Cardiac muscle cell (in vitro differentiated cells and primary cell): ENCODE measurements at places on chromosomes 3 and 15.

GRCh38 chr3:152621006-152621868 is 213.7 kb upstream of the P2RY1 start:
- DNase-seq = no peak

DNA sequence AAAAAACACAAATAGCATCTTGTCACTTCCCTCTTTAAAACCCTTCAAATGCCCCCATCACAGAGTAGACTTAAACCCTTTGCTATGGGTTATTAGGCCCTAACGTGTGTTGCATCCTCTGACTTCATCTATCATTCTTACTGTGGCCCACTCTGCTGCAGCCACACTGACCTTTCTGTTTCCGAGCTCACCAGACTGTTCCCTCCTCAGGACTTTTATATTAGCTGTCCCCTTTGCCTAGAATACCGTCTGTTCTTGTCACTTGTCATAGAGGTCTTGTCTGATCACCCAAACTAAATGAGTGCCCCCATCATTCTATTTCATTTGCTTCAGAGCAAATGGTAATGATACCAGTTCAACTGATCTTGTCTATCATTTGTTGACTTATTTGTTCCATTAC is 877 bp upstream of the FEM1B start:
- DNase-seq = no peak

DNA sequence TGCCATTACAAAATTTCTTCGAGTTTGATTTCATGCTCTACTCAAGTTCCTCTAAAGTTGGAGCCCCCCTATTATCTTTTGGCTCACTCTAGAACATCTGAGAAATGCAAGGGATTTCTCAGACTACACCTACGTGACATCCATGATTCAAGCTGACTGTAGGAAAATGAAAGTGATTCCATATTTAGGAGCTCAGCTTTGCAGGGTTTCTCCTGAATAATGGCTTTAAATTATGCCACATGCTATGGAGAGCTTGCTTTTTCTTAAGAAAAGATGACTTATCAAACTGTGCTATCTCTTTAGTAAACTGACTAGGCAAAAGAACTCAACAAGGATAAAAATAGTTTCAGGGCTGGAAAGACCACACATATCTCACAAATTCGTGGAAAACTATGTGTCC is 292.1 kb downstream of the LSAMP start:
- DNase-seq = no peak

GRCh38 chr3:50238549-50239026 is 2.6 kb downstream of the GNAI2 start:
- DNase-seq = no peak

- DNase-seq = peak; percentile 21
These were observed 180.8 kb downstream of the KCNAB1 start for GRCh38 chr3:156300929-156301840.

- no peak for DNase-seq
These were observed 894.9 kb downstream of the DIPK2A start for GRCh38 chr3:144866476-144866875.

GRCh38 chr3:103393395-103394186 is 958.8 kb downstream of the ZPLD1 start:
- DNase-seq = no peak

DNA sequence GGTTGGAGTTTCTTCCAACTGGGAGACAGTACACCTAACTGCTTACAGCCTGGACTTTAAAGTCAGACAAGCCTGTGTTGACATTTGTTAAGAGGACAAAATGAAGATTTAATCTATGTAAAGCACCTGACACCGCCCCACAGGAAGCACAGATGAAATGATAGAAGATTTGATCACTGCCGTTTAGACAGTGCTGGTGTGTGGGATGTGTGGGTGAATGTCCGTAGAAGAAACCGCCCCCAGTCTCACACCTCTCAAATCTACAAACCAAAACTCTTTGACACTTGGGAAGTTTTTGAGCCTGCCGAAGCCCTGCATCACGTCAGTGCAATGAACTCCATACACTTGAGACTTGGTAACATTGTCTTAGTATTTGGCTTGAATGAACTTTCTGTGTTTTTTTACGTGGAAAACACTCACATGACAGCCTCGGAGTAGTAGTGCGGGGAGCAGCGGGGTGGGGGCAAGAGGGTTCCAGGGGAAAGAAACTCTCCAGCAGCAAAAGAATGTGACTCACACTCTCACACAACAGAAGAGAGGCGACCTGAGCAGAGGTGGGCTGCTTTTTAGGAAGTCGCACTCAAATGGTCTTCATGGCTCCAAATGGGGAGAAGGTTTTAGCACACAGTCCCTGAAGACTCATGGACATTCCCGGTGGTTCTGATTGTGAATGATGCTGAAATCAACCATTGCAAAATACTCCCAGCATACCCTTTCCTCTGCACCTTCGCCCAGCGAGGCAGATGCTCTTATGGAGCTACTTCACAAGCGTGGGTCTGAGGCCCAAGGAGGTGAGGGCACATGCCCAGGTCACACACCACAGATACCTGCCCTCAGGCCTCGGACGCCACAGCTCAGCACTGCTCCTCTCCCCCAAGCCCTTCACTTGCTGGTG is 79.2 kb downstream of the SRGAP3 start:
- no peak for DNase-seq

- no peak for DNase-seq
These were observed 57.5 kb downstream of the CACNA2D2 start for GRCh38 chr3:50445919-50446318.

DNA sequence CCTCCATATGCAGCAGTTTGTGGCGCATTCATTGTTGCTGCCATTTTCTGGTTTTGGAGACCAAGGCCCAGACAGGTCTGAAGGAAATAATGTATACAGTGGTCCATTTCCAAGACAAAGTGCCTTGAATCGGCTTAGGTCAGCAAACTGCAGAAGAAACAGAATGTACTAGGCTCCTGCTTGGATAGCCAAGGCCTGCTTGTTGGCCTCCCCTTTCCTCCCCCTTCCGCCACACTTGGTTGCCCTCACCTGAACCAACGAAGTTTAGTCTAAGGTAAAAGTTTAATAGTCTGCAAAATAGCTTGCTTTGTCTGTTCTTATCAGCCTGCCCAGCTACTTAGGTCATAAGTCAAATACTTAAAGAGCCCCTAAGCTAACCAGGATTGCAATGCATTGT is 12.0 kb upstream of the RTP3 start:
- DNase-seq = no peak

DNA sequence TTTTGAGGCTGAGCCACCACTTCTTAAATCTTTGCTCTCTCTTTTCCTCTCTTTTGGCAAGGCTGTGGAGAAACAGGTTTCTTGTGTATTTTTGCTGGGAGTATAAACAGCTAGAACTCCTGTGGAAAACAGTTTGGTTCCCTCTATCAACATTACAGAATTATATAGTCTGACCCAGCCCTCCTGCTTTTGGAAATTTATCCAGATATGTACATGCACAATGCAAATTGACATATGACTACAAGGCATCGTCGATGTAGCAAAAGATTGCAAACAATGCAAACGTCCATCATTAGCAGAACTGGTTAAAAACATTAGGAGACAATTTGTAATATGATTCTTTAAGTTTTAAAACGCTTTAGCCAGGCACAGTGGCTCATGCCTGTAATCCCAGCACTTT is 12.5 kb upstream of the MYO1E start:
- DNase-seq = no peak

- peak; percentile 72 for DNase-seq
These were observed 624 bp downstream of the AKAP13 start for GRCh38 chr15:85380812-85381642.

DNA sequence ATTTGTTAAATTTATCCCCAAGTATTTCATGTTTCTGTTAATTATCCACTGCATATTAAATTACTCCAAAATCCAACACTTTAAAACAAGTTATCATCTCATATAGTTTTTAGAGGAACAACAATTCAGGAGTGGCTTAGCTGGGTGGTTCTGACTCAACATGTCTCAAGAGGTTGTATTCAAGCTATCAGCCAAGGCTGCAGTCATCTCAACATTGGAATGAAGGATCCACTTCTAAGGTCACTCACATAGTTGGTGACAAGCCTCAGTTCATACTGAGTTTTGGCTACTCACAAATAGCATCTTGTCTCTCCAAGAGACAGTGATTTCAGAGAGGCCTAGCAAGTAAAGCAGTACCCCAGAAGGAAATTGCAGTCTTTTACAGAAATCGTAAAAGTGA is 134.7 kb downstream of the NR2E3 start:
- DNase-seq = no peak

GRCh38 chr3:15693355-15693754 is 91.8 kb downstream of the BTD start:
- peak; percentile 25 for DNase-seq

GRCh38 chr3:13088028-13089006 is 15.1 kb upstream of the IQSEC1 start:
- DNase-seq = no peak

- no peak for DNase-seq
These were observed 239.9 kb downstream of the TLE3 start for GRCh38 chr15:69857686-69858391.

DNA sequence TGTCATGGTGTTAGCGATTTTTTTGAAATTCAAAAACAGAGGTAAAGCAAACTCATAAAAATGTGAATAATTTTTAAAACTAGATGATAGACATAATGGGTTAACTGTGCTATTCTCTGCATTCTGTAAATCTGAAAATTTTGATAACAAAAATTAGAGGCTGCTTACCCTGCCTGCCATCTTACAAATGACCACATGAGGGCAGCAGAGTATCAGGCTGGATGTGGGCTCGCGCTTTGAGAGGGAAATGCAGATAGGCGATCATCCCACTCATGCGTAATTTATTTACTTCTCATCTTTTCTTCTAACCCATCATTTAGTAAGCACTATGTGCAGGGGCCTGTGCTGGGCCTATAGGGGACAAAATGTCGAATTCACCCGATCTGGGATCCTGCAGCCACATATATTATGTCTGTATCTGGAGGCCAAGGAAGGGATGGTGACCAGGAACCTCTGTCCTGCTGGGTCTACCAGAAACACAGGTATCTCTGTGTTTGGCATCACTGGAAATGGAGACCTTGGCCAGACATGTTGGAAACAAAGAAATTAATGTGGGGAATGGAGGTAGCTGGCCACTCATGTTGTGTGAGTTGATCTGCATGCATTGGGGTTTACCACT is 7.8 kb upstream of the RAD18 start:
- DNase-seq = peak; percentile 62

GRCh38 chr15:31102374-31103342 is 1.1 kb upstream of the TRPM1 start:
- no peak for DNase-seq

DNA sequence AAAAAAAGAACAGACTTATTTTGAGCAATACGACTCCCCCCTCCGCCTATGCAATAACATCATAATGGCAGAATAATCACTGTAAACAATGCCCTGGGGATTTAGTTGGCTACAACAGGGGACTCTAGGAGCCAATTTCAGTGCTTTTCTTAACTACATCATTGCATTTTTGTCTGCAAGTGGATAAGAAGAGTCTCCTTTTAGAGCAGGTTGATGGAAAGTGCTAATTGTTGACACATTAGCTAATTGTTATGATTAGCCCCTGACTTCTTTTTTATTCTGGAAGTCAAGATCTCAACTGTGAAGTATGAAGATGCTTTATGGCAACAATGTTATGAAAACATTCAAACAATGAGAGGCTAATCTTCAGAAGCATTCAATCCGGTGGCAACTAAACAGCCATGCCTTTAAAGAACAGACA is 121.2 kb downstream of the MECOM start:
- DNase-seq = peak; percentile 74

DNA sequence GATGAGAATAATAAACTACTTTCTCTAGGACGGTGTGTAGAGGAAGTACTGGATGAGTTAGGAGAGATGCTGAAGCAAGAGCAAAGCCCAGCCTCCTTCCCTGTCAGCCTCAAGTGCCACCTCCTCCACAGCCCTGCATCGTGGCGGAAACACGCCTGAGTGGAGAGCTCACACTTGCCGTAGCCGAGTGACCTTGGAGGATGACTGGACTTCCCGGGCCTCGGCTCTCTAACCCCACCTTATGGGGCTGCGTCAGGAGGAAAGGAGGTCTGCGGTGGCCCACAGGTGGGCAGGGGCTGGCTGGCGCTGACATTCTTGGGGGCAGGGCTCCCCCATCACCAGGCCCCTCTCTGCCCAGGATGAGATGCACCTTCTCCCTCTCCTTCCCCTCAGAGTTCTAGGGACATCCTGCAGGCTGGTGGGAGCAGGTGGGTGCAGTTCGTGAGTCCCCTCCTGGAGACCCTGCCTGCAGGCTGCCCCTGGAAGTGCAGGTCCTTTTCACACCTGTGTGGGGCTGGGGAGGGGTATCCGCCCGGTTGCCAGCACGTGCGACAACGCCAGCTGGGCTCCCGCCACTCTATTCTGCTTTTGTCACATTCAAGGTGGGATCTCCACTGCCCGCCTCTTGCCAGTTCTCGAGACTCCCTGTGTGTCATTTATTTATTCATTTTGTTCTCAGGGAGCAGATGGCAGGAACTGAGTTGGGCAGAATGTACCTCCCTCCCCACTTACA is 175.2 kb downstream of the MEGF11 start:
- DNase-seq = peak; percentile 27

GRCh38 chr15:69740684-69741083 is 288.1 kb downstream of the RPLP1 start:
- DNase-seq = no peak

DNA sequence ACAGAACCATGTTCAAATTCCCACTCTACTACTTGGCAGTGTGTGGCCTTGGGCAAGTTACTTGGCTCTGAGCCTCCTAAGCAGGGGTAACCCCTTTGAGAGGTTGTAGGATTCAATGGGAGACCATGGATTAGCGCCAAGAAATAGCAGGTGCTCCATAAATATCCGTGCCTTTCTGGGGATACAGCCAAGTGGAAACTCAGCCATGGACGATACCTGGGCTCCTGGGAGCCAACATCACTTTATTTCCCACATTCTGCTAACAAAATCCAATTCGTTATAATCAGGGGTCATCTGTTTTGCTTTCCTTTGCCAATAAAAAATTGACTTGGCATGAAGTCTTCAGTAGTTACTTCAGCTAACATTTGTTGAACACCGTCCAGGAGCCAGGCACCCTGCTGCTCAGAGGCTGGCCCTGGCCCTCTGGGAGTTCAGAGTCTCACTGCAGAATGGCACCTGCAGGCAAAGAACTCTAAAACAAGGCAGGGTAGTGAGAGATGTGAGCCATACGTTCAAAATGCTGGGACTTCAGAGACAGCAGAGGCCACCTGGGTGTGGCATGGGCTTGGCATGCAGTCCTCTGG is 42.3 kb downstream of the ZDHHC19 start:
- DNase-seq = no peak

DNA sequence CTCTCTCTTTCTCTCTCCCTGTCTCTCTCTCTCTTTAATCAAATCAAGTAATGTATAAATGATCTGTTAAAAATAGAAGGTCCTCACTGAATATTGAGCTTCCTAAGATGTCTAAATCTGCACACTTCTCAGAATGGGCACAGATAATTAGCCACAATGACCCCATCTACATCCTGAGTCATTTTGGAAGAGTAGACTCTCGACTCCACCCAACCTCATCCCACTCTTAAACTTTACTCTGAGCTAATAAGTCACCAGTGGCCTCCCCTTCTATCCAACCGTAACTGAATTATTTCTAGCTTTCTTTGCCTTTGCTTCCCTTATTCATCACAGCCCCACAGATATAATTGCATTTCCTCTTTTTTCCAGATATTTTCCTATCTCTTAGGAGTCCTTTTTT is 326.5 kb upstream of the ZNF717 start:
- DNase-seq = no peak
